ENCODE measurements at places on chromosomes 11 and 22. TPM values are rescaled to one million over a fixed set of nuclear protein-coding genes. Genes with fewer than 3 reads are reported as not detected.

DNA sequence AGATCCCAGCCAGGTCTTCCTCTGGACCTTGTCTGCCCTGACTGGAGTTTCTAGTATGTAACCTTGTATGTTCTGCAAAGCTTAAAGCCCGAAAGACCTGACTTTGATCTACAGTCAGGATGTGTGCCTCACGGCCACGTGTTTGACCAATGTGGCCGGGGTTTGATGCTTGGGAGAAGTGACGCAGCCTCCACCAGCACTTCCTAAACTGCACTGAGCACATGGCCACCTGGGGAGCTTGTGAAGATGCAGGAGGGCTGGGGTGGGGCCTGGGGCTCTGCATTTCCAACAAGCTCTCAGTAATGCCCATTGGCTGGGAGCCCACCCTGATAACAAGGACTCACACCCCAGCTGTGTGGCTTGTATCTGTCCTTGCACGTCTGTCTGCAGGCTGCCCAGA lies 53.2 kb downstream of the NAT10 start:
- DNase-seq = no peak

DNA sequence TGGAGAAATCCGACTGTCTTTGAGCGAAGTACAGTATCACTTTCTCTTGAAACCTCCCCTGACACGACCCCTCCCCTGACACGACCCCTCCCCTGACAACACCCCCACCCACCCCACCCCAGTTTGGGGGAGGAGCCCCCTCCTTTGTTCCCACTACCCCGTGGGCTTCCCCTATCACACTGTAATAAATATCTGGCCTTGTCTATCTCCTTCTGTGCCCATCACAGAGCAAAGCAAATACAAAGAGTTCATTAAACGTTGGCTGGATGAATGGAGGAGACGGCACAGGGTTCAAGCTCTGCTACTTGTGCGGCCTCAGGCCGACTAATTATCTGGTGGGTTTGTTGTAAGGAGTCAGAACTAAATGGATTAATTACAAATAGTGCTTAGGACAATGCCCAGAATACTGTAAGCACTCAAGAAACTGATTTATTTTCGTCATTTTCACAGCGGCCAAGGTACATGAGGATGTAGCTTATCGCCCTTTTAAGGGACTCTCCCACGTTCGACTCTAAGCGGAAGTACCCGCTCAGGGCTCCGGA lies 628 bp upstream of the GGA1 start:
- DNase-seq = no peak

DNA sequence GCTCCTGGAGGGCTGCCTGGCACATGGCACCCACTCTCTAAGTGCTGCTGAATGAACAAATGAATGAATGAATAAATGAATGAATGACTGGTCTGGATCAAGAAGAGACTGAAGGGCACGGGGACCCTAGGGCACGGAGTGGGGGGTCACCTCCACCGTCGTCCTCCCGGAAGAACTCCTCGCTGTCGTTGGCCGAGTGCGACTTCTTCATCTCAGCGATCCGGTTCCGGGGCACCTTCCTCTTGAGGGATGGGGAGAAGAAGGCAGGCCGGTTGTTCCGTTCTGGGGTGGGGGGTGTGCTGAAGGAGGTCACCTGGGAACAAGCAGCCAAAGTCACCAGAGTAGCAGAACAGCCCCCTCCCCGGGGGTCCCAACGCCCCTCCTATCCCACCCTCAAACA lies 36.0 kb downstream of the NUP50 start:
- DNase-seq = no peak

GRCh38 chr11:15189641-15190365 lies 75.1 kb downstream of the INSC start:
- no peak for DNase-seq

- DNase-seq = no peak
These were observed 5.8 kb downstream of the SLC22A9 start for GRCh38 chr11:63375434-63375833.

GRCh38 chr11:131219646-131220045 lies 150.8 kb upstream of the NTM start:
- no peak for DNase-seq

GRCh38 chr11:99327066-99327465 lies 306.3 kb downstream of the CNTN5 start:
- DNase-seq = no peak

The CADM1 gene
- total RNA-seq = 35.4 TPM

GRCh38 chr11:12409621-12410005 lies 32.2 kb downstream of the PARVA start:
- DNase-seq = no peak

DNA sequence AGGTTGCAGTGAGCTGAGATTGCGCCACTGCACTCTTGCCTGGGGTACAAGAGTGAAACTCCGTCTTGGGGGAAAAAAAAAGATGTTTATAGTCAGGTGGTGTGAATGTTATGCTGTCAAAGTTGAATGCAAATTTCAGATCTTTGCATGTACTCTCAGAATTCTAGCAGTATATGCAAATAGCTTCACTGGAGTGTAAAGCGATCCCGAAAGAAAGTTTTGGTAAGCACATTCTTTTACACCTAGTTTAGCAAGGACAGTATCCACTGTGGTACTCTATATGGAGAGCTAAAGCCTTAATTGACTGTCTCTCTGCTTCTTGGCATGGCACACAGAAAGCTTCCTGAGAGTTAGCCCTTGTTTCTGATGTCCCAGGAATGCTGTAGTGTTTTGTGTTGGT lies 4.0 kb downstream of the JAM3 start:
- no peak for DNase-seq

The DDI1 gene
- total RNA-seq = not detected

DNA sequence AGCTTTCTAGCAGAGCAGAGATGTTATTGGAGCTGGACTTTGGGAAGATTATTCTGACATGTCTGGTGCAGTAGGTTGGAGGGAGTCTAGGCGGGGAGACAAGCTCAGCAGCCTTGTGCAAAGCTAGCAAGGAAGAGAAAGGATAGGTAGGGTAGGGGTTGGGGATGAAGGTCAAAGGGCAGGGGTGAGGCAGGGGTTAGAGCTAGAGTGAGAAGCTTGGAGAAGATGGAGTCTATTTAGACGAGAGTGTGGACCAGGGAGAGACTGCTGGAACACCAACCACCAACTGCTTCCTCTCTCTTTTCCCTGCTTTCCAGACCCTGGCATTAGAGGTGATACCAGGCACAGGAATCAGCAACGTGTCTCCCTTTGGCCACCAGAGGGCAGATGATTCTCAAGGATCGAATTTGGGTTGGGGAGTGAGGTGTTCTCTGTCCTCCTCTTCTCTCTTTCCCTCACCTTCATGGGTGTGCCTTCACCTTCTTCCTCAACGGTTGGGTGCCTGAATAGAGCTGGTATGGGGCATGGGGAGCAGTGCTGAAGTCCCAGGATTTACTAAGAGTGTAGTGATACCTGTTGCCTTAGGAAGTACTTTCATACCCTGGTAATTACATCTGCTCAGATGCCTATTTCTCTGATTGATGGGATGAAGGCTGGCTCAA lies 1.8 kb upstream of the MARK2 start:
- peak; percentile 69 for DNase-seq

DNA sequence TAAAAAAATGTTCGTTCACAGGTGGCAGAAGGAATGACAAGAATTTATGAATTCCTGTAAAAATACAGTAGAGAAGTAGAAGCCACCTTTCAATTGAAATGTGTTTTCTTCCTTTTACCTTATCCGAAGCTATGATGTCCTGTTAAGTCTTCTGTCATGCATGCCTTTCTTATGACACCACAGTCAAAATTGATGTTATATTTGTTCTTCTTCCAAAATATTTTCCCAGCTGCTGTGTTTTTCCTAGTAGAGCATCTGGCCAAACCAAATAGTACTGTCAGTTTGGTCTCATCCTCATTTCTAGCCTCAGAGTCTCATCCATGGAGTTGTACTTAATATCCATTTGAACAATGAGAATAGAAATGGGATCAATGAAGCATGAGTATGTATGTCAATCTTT lies 206.1 kb downstream of the PGR start:
- no peak for DNase-seq

DNA sequence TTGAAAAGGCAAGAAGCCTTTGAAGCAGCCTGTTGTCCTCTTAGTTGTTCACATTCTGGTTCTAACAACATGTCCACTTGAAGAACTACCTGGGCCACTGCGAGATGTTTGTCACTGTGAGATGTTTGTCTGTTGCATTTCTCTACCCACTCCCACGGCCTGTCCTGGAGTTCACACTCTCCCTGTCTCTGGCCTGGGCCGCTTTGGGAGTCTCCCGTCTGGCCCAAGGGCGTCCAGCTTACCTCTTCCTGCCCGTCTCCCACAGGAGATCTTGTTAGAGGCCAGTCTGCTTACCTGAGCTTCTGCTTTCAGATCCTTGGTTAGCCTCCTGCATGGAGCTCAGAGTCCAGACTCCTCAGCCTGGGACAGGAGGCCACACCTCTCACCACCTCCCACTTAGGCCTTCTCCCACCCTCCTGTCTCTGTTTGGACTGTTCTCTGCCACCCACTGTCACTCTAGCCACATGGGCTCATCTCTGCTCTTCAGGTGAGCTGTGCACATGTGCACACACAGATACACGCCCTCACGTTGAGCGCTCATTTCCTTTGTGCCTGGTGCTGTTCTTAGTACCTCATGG lies 66.0 kb downstream of the TBC1D22A start:
- DNase-seq = no peak

GRCh38 chr11:90321018-90321417 lies 98.2 kb upstream of the CHORDC1 start:
- no peak for DNase-seq

GRCh38 chr11:64971421-64972233 lies at the start of gene MAJIN:
Gene MAJIN (minus strand): TSS chr11:64972108. CDS start chr11:64959405, 12,703 bp downstream.
- DNase-seq = no peak

- no peak for DNase-seq
These were observed 75.4 kb upstream of the DDI1 start for GRCh38 chr11:103961010-103961409.

- DNase-seq = no peak
These were observed 1469.0 kb downstream of the LRRC4C start for GRCh38 chr11:39990421-39990831.

- DNase-seq = peak; percentile 37
These were observed 28.9 kb downstream of the SLC22A12 start for GRCh38 chr11:64619811-64620380.

- DNase-seq = no peak
These were observed 227.6 kb upstream of the CARD18 start for GRCh38 chr11:105367129-105367528.

GRCh38 chr11:66467034-66467659 lies 442 bp downstream of the PELI3 start:
- DNase-seq = no peak

- no peak for DNase-seq
These were observed 2.6 kb downstream of the BMAL1 start for GRCh38 chr11:13280092-13280722.

All from H4 (cell line).